ENCODE measurements at places on chromosomes 12 and 14.

DNA sequence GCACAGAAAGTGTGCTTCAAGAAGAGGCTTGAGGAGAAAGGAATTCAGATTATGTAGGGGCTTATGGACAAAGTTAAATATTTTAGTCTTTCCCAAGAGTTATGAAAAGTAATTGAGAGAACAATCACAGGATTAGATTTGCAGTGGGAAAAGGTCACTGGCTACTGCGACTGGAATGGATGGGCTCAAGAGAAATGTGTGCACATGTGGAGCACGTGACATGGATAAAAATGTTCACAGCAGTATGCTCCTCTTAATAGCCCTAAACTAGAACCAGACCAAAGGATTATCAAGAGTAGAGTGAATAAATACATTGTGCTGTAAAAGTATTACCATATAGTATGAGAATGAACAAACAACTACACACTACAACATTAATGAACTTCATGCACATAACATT lies 78.1 kb downstream of the ABCD2 start:
- DNase-seq = no peak

DNA sequence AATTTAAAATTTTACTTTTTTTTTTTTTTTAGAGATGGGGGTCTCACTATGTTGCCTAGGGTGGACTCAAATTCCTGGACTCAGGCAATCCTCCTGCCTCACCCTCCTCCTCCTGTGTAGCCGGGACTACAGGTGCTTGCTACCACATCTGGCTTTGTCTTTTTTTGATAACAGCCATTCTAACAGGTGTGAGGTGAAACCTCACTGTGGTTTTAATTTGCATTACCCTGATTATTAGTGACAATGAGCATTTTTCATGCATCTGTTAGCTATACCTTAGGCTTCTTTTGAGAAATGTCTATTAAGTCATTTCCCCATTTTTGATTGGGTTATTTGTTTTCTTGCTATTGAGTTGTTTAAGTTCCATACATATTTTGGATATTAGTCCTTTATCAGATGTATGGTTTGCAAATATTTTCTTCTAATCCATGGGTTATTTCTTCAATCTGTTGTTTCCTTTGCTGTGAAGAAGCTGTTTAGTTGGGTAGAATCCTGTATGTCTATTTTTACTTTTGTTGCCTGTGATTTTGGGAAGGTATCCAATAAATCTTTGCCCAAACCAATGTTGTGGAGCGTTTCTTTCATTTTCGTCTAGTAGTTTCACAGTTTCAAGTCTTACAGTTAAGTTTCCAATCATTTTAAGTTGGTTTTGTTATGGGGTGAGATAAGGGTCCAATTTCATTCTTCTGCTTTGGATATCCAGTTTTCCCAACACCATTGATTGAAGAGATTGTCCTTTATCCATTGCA lies 86.1 kb downstream of the MYF5 start:
- DNase-seq = no peak

DNA sequence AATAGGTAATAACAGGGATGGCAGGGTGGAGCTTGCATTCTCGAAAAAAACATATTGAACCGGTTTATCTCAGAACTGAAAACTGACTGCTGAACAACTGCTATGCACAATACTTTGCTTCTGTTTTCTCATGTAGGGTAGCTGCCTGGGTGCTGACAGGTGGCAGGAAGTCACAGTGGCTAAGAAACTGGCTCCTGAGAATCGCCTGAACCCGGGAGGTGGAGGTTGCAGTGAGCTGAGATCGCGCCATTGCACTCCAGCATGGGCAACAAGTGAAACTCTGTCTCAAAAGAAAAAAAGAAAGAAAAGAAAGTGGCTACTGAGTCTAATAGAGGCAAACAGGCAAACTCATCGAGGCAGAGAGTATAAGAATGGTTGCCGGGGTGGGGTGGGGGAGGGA lies 113.1 kb downstream of the CCDC60 start:
- DNase-seq = no peak

DNA sequence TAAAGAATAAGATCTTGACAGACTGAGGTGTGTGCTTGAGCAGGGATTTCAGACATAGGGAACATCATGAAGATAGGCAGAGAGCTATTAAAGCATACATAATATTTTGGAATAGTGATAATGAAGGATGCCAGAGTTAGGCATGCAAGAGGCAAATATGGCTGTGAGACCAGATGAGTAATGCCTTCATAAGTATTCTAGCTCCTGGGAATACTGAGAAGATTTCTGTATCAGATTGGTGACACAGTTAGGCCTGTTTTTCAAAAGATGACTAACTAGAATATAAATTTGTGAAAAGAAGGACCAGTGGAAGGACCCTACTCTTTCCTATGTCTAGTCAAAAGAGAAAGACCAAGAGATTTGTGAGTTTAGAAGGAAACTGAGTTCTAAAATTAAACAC lies 108.8 kb downstream of the TXNDC16 start:
- no peak for DNase-seq

DNA sequence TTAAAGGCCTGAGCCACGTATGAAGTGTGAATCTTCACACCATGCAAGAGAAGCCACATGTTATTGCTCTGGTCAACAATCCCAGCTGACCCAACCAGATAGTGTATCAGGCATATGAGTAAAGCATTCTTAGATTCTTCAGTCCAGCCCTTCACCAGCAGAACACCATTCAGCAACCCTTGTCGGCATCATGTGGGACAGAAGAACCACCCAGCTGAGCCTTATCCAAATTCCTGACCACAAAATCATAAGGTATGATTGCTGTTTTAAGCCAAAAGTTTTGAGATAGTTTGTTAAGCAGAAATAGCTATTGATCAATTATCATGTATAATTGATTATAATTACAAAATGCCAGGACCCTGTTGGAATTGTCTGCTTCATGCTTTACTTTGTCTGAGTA lies 664.9 kb downstream of the VRK1 start:
- DNase-seq = no peak

DNA sequence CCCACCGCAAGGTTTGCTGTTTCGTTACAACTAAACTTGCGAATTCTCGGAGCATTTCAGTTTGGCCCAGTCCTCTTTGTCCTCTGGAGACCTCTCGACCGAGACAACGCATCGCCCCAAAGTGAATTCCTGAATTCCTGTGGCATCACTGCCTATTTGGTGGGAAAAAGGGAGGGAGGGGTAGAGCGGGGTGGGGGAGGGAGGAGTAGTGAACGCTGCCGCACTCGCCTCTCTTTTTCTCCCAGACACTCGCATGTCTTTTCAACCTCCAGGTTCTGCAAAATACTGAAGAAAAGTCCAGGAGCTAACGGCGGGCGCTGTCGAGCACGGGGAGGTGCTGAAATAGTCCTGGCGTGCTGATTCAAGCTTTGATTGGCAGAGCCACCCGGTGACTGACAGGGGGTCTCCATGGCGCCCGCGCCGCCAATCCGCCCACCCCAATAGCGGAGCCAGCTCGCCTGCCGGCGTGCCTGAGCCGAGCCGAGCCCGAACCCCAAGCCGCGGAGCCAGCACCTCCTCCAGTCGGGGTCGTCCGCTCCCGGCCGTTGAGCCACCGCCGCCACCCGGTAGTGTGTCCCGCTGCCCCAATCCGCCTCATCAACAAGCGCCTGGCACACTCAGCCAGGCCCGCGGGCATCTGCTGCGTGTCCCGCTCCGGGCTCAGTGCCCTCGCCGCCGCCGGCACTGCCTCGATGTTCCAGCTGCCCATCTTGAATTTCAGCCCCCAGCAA lies at the start of gene SIX6:
Gene SIX6, plus strand, starts transcription at position 440 of the 731 bp plus-strand sequence. Its CDS starts 253 bp downstream, at position 693.
- DNase-seq = no peak

DNA sequence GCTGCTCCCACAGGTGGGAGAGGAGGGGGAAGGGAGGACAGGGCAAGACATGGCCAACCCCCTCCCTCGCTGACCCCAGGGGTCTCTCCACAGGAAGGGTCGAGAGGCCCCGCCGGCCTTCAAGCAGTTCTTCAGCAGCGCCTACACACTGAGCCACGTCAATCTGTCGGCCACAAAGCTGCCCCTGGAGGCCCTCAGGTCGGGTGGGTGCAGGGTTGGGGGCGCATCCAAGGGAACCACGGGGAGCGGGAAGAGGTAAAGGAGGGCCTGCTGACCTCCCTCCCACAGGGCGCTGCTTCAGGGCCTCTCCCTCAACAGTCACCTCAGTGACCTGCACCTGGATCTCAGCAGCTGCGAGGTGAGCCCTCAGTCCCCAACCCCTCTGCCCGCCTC lies 6.1 kb downstream of the CARMIL3 start:
- DNase-seq = no peak

GRCh38 chr14:41285186-41285748 lies 321.4 kb upstream of the LRFN5 start:
- DNase-seq = no peak

DNA sequence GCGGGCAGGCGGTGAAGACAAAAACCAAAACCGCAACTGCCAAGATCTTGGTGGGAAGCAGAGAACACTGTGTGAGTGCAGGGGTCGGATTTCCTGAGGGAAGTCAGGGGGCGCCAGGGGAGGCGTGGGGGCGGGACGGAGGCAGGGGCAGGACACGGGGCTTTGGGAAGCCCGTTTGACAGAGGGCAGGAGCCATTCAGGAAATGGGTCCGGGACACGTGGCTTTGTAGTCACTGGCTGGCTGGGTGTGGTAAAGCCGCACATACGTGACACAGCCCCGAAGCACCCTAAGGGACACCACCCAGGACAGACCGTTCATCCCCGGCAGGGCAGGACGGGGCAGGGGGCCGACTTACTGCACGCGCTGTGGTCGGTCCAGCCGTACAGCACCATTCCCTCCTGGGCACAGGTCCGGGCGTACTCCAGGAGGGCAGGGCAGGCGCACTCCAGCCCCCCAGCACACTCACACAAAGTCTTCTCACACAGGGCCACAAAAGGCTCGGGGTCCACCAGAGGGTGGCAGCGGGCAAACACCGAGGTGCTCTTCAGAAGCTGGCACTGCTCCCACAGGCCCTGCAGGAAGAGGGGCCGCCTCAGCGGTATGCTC lies 49.4 kb downstream of the VWF start:
- peak; percentile 86 for DNase-seq

DNA sequence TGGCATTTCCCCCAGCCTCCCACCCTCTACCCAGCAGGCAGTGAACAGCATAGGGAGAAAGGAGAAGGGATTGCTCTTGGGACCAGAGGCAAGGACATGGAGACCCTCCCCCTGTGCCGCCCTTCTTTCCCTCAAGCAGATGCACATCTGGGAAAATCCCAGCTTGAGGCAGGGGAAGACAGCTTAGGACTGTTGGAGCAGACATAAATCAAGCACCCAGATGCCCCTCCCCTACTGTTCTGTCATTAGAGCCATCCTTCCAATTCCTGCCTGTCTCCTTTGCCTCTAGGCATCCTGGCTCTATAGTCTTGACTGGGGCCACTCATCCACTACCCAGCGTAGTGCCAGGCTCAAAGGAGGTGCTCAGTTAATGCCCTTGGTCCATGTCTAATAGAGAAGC lies 7.5 kb upstream of the CISTR start:
- DNase-seq = no peak

DNA sequence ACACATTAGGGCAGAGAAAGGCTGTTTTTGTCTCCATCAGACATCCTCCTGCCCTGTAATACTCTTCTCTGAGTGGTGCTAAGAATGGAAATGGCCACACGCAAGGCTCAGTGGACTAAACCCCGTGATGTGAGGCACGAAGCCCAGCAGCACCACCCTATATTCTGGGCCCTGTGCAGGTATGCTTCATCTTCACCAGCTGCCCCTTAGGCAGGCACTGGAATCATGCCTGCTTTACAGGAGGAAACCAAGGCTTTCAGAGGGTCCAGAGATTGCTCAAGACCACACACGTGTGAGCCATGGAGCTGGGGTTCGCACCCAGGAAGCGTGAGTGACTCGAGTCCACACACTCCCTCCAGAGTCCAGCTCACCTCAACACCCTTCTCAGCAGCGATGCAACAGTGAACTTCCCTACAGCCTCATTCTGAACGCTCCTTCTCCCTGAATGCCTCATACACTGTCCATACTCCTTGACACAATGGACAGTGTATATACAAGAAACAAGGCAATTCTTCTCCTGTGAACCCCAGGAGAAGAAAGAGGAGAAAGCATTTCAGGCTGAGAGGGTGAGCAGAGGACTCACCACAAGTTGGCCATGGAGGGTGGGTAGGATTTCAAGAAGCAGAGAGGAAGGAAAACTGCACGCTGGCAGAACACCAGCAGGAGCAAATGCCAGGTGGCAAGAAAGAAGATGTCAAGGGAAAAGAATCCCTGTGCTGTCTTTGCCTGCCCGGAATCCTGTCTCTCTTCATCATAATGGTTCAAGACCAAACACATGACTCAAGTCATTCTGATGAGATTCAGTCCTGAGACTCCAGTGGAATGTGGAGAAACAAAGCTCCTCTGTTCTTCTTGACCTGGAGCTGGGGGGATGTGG lies 39.1 kb downstream of the NT5DC3 start:
- no peak for DNase-seq

DNA sequence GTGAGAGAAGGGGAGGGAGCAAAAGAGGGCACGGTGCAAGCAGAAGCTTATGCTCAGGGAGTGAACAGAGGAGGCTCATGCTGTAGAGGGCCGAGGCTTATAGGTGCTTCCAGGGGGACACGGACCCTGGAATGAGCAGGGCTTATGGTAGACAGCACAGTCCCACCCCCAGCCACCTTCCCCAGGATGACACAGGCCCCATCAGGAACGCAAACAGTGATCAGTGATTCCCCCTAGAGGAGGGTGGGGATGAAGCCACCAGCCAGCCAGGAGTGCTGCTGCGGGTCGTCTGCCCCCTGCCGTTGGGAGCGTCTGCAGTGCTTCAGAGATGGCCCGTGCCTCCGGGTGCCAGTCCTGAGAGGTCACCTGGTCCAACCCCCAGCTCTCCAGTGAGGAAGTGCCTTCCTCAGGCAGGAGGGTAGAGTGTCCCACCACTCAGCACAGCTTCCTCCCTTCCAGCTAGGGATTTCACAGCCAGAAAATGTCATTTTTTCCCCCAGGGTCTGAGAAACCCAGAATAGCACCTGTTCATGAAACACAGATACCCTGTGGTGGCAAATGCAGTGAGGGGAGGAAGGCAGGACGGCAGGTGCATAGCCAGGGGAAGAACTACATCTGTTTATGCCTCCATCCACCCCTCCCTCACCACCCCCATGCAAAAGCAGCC lies 60.7 kb downstream of the SLC6A12 start:
- peak; percentile 67 for DNase-seq

- DNase-seq = no peak
These were observed 12.6 kb downstream of the RCOR1 start for GRCh38 chr14:102605029-102605428.

- DNase-seq = no peak
These were observed 10.6 kb downstream of the HHIPL1 start for GRCh38 chr14:99655521-99655920.

- no peak for DNase-seq
These were observed 116.4 kb downstream of the SLC2A13 start for GRCh38 chr12:39989501-39989900.

GRCh38 chr14:29205658-29206057 lies 439.1 kb downstream of the FOXG1 start:
- DNase-seq = no peak

DNA sequence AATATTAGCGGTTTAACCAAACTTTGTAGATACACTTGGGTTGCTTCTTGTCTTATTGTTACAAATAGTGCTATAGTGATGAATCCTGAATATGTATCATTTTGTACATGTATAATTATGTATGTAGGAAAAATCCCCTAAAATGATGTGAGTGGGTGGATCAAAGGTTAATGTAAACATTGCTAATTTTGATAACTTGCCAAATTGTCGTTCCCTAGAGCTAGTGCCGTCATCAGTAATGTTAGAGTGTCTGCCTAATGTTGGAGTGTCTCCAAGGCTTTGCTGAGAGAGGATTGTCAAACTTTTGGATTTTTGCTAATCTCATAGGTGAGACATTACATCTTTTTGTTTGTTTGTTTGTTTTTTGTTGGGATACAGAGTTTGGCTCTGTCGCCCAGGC lies 44.4 kb downstream of the AEBP2 start:
- no peak for DNase-seq

- DNase-seq = no peak
These were observed 134.2 kb downstream of the NTF3 start for GRCh38 chr12:5565933-5566599.

Data from GDM1 (cell line).